ENCODE measurements at places on chromosomes 5 and 9. TPM values are rescaled to one million over a fixed set of nuclear protein-coding genes. Genes with fewer than 3 reads are reported as not detected.

GRCh38 chr9:27367175-27367798 lies 70.3 kb upstream of the EQTN start:
- DNase-seq: no peak

- DNase-seq: no peak
Observed at GRCh38 chr5:151682240-151682639, 4.5 kb downstream of the SPARC start.

Gene KDM4C
- polyA plus RNA-seq: 22.0 TPM

Gene TSPAN17
- polyA plus RNA-seq: 37.1 TPM

DNA sequence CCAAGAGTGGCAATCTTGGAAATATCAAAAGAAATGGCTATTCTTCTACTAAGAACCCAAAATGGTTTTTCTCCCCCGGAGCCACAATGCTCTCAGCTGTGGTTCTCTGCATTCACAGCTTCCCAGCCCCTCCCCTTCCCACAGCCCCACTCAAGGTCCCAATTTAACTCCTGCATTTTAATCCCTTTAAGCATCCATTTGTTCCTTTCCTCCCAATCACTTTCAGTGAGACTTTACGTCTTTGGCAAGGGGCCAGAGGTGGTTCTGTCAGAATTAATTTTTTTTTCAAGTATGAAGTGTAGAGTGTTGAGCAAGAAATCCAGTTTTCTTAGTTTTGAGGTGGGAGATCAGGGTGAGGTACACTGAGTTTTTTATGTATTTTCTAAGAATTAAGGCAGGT lies 256.9 kb downstream of the GLIS3 start:
- no peak for DNase-seq

DNA sequence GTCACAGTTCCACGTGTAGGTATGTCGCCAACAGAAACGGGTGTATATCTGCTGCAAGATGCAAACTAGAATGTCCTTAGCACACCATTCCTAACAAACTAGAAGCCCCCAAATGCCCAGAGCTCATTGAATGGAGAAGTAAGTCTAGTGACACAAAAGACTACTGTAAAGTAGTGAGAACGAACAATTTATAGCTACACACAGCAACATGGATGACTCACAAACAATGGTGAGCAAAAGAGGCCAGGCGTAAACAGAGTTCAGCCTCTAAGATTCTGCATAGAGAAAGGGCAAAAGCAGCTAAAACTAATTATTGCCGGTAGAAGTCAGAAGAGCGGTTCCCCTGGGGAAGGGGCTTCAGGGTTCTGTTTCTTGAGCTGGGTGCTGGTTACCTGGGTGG lies 74.7 kb downstream of the AMBP start:
- DNase-seq: no peak

DNA sequence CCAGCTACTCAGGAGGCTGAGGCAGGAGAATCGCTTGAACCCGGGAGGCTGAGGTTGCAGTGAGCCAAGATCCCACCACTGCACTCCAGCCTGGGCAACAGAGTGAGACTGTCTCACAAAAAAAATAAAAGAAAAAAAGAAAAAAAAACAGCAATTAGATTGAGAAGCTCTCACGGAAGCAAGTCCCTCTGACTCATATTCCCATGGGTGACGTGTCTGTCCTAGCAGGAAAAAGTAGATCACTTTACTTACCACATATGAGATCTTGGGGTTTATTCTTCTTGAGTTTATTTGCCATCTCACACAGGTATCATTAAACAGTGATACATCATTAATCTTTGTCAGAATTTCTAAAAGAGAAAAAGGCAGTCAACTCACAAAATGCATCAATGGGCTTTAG lies 62.6 kb downstream of the SUSD1 start:
- no peak for DNase-seq

All from renal pelvis (tissue), 12 donors.